ENCODE measurements at places on chromosomes 16 and 17. TPM values are rescaled to one million over a fixed set of nuclear protein-coding genes. Genes with fewer than 3 reads are reported as not detected.

DNA sequence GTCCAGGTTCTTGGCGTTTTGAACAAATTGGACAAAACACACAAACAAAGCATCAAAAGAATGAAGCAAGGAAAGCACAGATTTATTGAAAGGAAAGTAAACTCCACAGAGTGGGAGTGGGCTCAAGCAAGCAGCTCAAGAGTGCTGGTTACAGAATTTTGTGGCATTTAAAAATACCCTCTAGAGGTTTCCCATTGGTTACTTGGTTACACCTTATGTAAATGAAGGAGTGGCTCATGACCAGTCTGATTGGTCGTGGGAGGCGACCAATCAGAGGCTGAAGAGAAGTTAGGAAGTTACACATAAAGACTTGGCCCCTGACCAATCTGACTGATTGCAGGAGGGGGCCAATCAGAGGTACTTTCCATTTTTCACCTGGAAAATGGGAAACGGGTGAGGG lies 1373.8 kb upstream of the GOT2 start:
- DNase-seq = no peak

- peak; percentile 62 for DNase-seq
Observed at GRCh38 chr17:66715745-66716156, 119.2 kb upstream of the CACNG5 start.

GRCh38 chr16:87602821-87603683 lies 744 bp downstream of the JPH3 start:
- DNase-seq = no peak

DNA sequence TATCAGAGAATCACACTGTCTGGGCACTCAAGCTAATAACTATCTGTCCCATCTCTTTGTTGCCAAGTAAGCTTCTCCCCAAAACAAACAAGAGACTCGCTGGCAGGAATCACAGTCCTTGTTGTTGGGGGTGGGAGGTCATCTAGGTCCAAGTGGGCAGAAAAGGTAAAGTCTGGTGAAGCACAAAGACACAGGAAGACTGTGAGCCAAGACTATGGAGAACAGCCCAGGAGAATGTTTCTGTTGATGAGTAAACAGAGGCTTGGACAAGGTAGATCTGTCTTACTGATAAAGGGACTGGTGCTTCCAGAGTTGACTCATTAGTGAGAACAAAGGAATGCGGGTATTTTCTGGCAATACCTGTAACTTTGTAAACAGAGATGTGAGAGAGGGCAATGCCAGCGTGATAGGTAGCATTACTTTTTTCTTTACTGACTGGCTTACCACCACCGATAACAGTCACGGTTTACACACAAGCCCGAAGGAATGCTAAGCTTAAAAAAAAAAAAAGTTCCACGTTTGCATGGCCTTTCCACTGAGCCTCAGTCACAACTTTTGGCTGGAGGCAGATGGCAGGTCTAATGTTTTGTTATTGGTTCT lies 11.5 kb upstream of the MMD start:
- DNase-seq = no peak

GRCh38 chr17:46772475-46773220 lies 45.8 kb downstream of the WNT3 start:
- DNase-seq = peak; percentile 97

DNA sequence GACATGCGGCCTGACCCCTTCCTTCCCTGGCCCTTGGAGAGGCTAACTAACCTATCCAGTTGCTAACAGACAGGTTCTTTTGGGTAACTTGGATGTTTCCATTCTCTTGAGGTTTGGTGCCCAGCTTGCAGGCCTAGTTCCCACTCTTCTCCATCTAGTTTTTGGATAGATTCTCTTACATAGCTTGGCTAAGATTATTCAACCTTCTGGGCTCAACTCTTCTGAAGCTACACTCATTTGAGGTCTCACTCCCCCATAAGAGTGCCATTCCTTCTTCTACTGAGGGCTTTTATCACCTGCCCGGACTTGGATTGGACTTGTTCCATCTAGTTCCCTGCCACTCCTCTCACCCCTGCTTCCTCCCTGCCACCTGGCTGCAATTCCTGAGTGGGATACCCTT lies 44.1 kb upstream of the MARCHF10 start:
- peak; percentile 9 for DNase-seq

GRCh38 chr16:87236516-87237115 lies 80.6 kb downstream of the C16orf95 start:
- DNase-seq = no peak

GRCh38 chr16:1333149-1333812 lies at the start of gene BAIAP3:
Gene BAIAP3 (plus strand): TSS chr16:1333645. CDS start chr16:1338550, 4,905 bp downstream.
- DNase-seq = peak; percentile 70

- DNase-seq = peak; percentile 2
Observed at GRCh38 chr17:67256075-67256732, 11.2 kb upstream of the HELZ start.

GRCh38 chr17:59423903-59424302 lies 92.4 kb downstream of the YPEL2 start:
- DNase-seq = no peak

DNA sequence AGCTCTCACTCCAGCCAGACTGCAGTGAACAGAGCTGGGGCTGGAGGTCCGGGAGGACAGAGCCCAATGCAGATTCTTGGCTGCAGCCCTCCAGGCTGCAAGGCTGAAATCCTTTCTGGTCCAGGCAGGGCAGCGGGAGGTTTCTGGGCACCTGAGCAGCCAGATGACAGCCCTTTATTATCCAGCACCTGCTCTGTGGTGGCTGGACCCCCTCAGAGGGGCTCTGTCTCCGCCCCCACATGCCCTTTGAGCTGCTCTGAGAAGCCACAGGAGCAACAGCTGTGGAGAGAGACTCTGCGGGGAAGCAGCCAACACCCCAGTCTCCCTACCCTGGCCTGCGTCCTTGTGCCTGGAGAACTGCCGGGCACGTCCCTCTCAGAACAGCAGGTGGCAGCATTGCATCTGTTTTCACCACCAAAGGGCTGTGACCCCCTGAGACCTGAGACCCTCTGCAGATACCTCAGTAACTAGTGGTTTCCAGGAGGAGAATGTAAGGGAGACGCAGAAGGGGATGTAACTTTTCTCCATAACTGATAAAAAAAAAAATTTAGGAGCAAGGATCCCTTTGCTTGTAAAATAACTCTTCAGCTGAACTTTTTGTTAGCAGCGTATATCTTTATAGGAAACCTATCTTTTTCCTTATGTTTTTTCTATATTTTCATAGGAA lies 3.7 kb upstream of the CNP start:
- peak; percentile 92 for DNase-seq

GRCh38 chr17:30920282-30920681 lies 1.5 kb upstream of the ADAP2 start:
- peak; percentile 69 for DNase-seq

DNA sequence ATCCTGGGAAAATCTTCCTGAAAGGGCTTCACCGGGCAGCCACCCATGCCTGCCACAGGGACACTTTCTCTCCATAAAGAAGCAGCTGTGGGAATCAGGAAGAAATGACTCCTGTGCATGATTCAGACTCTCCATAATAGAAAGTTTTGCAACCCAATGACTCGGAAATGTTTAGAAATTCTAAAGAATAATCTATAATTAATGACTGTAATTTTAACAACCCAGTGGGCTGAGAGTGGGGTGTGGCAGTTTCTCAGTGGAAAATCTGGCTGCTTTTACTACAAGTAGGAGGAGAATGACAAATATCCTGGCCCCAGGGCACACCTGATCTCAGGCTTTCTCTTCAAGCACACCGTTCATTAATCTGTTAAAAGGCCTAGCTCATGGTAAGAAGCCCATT lies 25.7 kb downstream of the IRF8 start:
- DNase-seq = no peak

- DNase-seq = no peak
Observed at GRCh38 chr16:68487669-68488068, 39.4 kb upstream of the SMPD3 start.

GRCh38 chr17:4074831-4075495 lies 67.9 kb downstream of the ZZEF1 start:
- DNase-seq = no peak

GRCh38 chr16:21037736-21038135 lies 112.9 kb downstream of the DNAH3 start:
- DNase-seq = no peak

- no peak for DNase-seq
Observed at GRCh38 chr16:28561557-28562187, 8.0 kb downstream of the SGF29 start.

- no peak for DNase-seq
Observed at GRCh38 chr16:30406795-30407101, 658 bp upstream of the ZNF771 start.

DNA sequence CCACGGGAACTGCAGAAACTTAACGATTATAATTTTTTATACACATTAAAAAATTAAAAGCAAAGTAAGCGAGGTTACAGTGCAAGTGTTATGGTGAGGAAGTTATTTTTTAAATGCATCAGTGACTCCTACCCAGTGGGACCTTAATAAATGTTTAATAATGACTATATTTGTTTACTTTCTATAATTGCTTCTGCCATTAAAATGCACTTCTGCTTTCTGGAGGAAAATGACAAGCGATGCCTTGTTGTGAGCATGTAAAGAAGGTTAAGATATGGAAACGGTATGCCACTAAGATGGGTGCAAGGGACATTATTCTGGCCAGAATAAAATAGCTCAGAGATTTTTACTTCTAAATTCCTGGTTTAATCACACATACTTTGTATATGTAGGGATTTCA lies 252.1 kb downstream of the CDH11 start:
- no peak for DNase-seq

GRCh38 chr17:67676305-67676704 lies 41.4 kb upstream of the NOL11 start:
- DNase-seq = no peak

- no peak for DNase-seq
Observed at GRCh38 chr17:5424909-5425308, 4.9 kb downstream of the RPAIN start.

DNA sequence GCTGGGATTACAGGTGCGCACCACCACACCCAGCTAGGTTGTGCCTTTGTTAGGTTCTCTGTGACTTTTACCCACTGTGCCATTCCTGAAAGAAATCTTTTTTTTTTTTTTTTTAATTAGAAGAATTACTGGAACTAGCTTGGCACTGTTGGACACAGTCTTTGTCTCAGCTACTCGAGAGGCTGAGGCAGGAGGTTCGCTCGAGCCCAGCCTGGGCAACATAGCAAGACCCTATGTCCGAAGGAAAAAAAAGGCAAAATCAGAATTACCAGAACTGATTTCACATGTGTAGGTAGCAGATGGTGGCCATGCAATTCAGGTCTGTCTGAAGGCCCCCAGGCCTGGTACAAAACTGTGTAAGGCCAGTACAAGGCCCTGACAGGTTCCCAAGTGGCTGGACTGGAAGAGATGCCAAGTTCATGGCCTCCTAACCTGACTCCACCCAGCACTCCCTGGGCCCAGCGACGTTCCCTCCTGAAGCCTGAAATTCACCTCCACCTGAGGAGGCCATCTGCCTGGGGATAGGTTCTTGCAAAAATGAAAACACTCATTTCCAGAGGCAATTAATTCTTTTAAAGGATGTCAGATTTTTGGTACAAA lies 23.0 kb downstream of the CARHSP1 start:
- no peak for DNase-seq

- DNase-seq = no peak
Observed at GRCh38 chr16:66093191-66093590, 273.3 kb upstream of the CDH5 start.

DNA sequence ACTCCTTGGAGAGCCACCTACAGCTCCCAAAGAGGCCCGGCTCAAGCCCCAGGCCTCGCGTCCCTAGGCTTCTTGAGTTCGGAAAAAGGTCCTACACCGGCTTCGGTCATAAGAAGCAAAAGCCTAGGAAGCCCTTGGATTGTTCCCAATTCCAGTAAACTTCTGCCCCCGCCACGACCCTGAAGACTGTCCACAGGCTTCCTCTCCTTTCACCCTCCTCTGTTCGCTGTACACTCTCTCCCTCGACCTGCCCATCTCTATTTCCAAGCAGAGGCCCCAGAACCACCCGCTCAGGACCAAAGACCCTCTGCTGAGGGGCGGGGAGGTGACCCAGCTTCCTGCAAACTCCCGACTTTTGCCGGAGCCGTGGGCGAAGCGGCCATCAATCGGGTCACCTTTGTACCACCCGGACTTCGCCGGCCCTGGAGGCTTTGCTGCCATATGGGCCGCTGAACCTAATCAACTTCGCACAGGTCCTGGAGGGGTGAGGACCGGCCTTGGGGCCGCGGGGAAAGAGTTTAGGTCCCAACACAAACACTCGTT lies 2.7 kb downstream of the HOXB2 start:
- DNase-seq = no peak

- DNase-seq = no peak
Observed at GRCh38 chr17:80703142-80703478, 158.5 kb downstream of the RPTOR start.

DNA sequence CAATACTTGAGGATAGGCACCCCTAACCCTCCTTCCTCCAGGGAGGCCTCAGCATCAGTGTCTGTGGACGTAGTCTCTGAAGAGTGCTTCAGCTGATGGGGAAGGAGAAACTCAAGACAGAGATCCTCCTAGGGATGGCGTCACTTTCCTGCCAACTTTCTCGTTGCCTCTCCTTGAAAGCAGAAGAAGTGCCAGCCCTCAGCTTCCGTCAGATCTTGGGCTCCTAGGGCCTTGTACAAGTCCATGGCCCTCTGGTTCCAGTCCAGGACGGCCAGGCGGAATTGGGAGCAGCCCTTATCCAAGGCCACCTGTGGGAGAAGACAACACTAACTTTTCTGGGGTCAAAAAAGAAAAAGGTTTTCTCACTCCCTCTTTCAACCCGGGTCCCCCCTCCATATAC lies 1.3 kb downstream of the SAT2 start:
- DNase-seq = no peak

- no peak for DNase-seq
Observed at GRCh38 chr17:48547808-48548522, 3.1 kb upstream of the HOXB2 start.

LITAFD gene
- total RNA-seq = not detected

GRAP gene
- total RNA-seq = 0.55 TPM

NT5M gene
- 6.6 TPM for total RNA-seq

CA4 gene
- 1.7 TPM for total RNA-seq

CCL18 gene
- total RNA-seq = not detected

FUS gene
- 1,034 TPM for total RNA-seq

NPIPA7 gene
- 3.8 TPM for total RNA-seq

SOX8 gene
- 8.9 TPM for total RNA-seq

ATP2A1 gene
- total RNA-seq = 4.6 TPM

CCL3 gene
- total RNA-seq = not detected

DHODH gene
- 18.8 TPM for total RNA-seq

CES4A gene
- total RNA-seq = 1.8 TPM

OGFOD3 gene
- total RNA-seq = 27.8 TPM

TP53TG3C gene
- total RNA-seq = not detected

All from H9 (cell line).